ENCODE measurements at places on chromosomes 7 and 10.

DNA sequence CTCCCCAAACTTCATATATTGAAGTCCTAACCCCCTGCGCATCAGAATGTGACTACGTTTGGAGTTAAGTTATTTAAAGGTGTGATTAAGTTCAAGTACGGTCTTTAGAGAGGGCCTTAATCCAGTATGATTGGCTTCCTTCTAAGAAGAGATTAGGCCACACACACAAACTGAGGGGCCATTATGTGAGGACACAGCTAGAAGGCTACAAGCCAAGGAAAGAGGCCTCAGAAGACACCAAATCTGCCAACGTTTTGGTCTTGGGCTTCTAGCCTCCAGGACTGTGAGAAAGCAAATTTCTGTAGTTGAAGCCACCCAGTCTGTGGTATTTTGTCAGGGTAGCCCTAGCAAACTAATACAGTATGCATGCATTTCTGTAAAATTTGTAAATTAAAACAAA lies 41.7 kb downstream of the REEP3 start:
- DNase-seq: no peak

DNA sequence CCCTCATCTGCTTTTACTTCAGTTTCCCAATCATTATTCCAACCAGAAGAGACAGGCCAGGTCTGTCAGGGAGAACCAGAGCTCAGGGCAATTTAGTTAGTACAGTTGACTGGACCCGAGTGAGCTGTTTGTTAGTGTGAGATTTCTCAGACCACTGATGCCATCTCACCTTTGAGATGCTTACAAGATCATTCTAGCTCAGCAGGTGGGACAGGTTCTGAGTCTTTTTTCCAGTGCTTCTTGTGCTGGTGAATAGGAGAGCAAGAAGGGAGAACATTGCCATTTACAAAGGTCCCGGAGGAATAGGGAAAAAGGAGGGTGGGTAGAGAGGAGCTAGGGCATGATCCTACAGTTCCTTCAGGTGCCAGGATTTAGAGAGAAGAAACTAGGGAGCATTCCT lies 112.4 kb upstream of the IFRD1 start:
- DNase-seq: no peak

DNA sequence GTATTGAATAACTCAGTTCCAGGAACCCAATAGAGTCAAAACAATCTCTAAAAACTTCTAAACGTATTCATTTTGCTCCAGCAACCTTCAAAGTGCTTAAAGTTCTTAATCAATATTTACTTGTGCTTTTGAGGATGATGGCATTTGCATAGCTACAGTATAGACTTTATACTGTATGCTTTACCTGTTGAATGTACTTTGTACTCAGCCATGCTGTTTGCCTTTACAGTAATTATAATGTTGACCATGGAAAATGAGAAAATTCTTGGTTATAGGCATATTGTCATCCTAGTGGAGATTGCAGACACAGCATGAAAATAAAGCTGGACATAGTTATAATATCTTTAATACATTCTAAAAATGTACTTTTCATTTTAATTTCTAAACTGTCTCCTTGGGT lies 762.7 kb upstream of the PHF14 start:
- no peak for DNase-seq

GRCh38 chr10:20327954-20328353 lies 511.7 kb downstream of the PLXDC2 start:
- DNase-seq: no peak

DNA sequence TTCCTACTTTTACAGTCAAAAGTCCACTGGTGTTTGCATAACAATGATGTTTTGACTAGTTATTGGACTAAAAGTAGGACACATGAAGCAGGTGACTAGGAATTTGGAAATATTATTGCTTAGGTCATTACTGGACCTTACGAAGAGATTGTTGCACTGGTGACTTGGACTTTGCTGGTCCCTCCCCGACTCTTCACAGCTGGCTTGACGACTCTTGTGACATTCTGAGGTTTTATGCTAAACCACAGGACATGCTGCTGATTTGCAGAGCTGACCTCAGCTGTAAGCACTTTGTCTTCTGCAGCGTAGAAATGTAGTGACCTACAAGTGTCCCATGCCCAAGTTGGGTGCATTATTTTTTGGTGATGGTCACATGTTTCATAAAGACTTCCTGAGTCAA lies 21.9 kb downstream of the PCBD1 start:
- DNase-seq: no peak

GRCh38 chr7:71364551-71364950 lies 232.6 kb downstream of the GALNT17 start:
- no peak for DNase-seq

All from stimulated activated CD4-positive, alpha-beta T cell treated with anti-CD3 and anti-CD28 coated beads, TNF-alpha, amount 100 ng/mL, for 24 hours (primary cell).